ENCODE measurements at places on chromosomes 13 and 19. TPM values are rescaled to one million over a fixed set of nuclear protein-coding genes. Genes with fewer than 3 reads are reported as not detected.

- no peak for DNase-seq
- no peaks in the 10 kb centered on the region for H3K4me1 ChIP-seq
- no peaks in the 10 kb centered on the region for H3K36me3 ChIP-seq
- no peaks in the 10 kb centered on the region for H3K27me3 ChIP-seq
- no peak overlapping the region for H3K4me3 ChIP-seq
Observed at GRCh38 chr19:39046037-39046821, 13.9 kb upstream of the FBXO27 start.

DNA sequence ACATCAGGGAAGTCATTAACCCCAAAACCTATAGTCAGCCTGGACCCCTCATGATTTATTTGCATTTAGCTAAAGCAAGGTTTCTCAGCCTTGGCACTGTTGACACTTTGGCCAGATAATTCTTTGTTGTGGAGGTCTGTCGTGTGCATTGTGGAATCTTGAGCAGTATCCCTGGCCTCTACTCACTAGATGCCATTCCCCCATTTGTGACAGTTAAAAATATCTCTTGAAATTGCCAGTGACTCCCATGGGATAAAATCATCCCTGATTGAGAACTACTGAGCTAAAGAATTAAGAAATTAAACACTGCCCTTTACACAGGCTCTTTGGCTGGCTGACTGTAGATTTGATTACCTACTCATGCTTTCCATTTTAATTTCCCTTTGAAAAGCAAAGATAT lies 102.7 kb downstream of the LMO7 start:
- H3K36me3 ChIP-seq = no peaks in the 10 kb centered on the region
- no peak overlapping the region for H3K27ac ChIP-seq
- H3K27me3 ChIP-seq = no peaks in the 10 kb centered on the region
- DNase-seq = no peak
- no peaks in the 10 kb centered on the region for H3K4me1 ChIP-seq

DNA sequence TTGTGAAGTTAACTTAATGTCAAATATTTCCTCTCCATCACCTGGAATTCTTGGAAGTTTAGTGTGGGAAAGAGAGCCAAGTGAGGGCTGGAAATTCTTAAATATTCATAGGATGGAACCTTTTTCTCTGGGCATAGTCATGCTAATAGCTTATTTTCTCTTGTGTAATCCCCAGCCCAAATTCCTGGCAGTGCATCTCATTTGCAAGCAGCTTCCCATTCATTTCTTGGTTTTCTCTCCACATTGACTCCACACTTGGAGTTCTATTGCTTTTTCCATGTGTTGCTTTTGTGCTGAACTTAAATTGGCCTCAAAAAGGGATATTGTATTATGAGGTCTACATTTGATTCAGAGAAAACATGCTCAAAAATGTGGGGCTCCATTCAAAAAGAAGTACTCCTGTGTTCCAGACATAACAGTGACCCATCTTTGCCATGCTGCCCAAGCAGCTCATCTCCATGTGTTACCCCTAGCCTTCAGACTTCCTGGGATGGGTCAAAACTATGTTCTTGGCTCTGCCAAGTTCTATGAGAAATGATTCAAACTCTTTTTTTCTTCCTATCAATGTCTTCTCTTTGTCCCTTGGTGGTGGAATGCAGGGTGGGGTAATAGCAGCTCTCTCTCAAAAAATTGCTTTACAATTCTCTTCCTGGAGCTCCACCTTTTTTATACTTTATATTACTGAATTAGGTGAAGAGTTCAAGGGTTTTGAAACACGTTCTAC lies 2471.5 kb downstream of the PCDH9 start:
- no peaks in the 10 kb centered on the region for H3K36me3 ChIP-seq
- no peaks in the 10 kb centered on the region for H3K4me1 ChIP-seq
- DNase-seq = no peak
- H3K4me3 ChIP-seq = no peak overlapping the region
- H3K27ac ChIP-seq = no peak overlapping the region
- H3K27me3 ChIP-seq = no peaks in the 10 kb centered on the region

DACH1 gene
- 0.71 TPM for total RNA-seq

DNA sequence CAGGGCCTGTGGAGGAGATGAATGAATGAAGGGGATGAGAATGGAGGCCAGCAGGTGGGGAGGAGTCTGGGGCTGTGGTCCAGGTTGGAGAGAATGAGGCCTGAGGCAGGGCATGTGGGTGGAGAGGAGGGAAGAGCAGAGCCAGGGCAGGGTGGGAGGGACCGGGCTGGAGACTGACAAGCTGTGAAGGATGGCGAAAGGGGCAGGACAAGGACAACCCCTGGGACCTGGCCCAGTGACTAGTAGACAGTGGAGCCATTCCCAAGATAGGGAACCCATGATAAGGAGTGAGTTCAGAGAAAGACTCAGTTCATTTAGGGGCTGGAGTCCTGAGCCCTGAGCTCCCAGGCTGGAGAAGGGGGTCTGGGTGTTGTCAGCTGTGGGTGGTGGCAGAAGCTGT lies 3.0 kb downstream of the PTH2 start:
- no peak for DNase-seq
- no peaks in the 10 kb centered on the region for H3K36me3 ChIP-seq
- no peak overlapping the region for H3K4me3 ChIP-seq
- no peak overlapping the region for H3K27ac ChIP-seq

OR10H5 gene
- total RNA-seq = not detected

GTF2F2 gene
- total RNA-seq = 11.7 TPM

DNA sequence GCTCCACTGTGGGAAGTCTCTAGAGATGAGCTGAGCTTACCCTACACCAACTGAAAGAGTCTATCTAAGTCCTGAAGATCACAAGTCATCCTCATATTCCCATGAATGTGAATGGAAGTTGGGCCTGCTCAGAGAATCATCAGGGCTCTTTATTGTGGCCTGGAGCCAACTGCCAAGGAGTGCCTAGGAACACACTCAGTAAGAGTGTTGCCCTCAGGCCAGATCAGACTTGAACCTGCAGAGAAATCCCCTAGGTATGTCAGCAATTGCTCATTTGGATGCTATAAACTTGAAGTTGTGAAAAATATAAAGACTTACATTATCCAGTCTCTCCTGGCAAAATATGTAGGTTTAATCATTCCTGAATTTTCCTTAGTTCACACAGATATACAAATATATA lies 1070.2 kb downstream of the EFNB2 start:
- DNase-seq = no peak
- H3K4me1 ChIP-seq = no peaks in the 10 kb centered on the region
- H3K4me3 ChIP-seq = no peak overlapping the region
- H3K27me3 ChIP-seq = no peaks in the 10 kb centered on the region
- no peak overlapping the region for H3K27ac ChIP-seq

- H3K36me3 ChIP-seq = no peaks in the 10 kb centered on the region
- no peaks in the 10 kb centered on the region for H3K4me1 ChIP-seq
- H3K27ac ChIP-seq = no peak overlapping the region
- DNase-seq = no peak
Observed at GRCh38 chr13:106161146-106161545, 374.3 kb downstream of the EFNB2 start.

- no peaks in the 10 kb centered on the region for H3K36me3 ChIP-seq
- H3K4me3 ChIP-seq = peak within 1 kb of the TSS; percentile 56
- peaks cover 24% of the 10 kb centered on the region for H3K4me1 ChIP-seq
- DNase-seq = peak; percentile 17
Observed at GRCh38 chr19:39032063-39032918, at the start of gene FBXO27. Gene FBXO27, minus strand, starts transcription at chr19:39032549. Its CDS starts 322 bp downstream, at chr19:39032227.

DNA sequence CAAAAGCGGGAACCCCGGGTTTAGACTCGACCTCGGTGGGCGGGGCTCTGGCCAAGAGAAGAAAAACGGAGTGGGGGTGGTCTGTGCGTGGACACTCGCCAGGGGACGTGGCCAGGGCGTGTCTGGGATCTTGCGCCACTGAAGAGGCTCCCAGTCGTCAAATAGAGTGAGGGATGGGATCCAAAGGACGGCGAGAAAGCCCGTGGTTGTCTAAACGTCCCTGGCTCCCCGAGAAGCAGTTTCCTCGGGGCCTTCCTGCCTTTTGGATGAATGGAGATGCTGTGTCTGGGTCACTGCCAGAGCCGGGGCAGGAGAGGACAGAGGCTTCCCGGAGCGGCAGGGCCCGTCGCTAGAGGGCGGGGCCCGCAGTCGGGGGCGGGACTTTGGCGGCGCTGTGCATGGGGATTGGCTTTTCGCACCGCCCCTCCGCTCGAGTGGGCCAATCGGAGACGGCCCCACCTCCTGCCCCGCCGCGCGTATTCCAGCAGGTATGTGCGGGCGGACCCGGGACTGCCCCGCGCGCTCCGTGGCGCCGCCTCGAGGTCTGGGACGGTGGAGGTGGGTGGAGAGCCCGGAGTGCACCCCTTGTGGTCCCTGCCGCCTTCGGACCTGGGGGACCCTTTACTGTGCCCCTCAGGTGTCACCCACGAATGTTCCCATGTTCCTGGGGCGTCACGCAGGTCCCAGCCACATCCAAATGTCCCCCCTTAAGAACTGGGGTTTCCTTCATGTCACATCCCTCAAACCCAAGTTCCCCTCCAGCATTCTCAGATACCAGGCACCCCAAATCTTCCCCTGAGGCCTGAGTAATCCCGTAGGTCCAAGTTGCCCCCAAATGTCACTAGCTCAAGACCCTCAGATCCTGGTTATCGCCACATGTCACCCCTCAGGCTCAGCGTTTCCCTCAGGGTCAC lies 38.3 kb downstream of the ZSWIM4 start:
- peak; percentile 91 for DNase-seq
- H3K4me1 ChIP-seq = peaks cover 57% of the 10 kb centered on the region

- H3K27ac ChIP-seq = no peak overlapping the region
- DNase-seq = no peak
- no peaks in the 10 kb centered on the region for H3K36me3 ChIP-seq
Observed at GRCh38 chr13:65857942-65858565, 1372.1 kb downstream of the PCDH9 start.

COMP gene
- total RNA-seq = not detected

DNA sequence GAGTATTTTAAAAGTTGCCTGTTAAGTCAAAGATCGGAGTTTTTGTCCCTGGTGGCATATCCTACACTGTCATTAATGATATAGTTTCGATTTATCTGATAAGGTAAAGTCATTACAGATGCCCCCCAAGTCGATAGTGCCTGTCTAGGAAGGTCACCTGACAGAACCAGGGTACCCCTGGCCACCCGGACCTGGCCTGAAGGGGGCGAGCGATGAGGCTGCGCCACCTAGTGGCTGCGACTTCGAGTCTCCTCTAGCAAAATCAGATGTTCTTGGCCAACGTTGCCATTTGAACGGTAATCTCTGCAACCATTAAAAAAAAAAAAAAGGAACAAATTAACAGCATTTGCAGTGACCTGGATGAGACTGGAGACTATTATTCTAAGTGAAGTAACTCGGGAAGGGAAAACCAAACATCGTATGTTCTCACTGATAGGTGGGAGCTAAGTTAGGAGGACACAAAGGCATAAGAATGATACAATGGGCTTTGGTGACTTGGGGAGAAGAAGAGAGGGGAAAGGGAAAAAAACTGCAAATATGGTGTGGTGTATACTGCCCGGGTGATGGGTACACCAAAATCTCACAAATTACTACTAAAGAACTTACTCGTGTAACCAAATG lies 565.1 kb downstream of the LIG4 start:
- H3K36me3 ChIP-seq = no peaks in the 10 kb centered on the region
- H3K4me3 ChIP-seq = no peak overlapping the region
- H3K27ac ChIP-seq = no peak overlapping the region
- no peaks in the 10 kb centered on the region for H3K4me1 ChIP-seq
- no peak for DNase-seq

GRCh38 chr19:49427855-49428546 lies 2.8 kb downstream of the GFY start:
- peak overlapping the region; percentile 14 for H3K4me3 ChIP-seq
- H3K36me3 ChIP-seq = no peaks in the 10 kb centered on the region
- no peak for DNase-seq
- H3K4me1 ChIP-seq = peaks cover 66% of the 10 kb centered on the region

CACNG7 gene
- total RNA-seq = not detected

- DNase-seq = no peak
- no peaks in the 10 kb centered on the region for H3K27me3 ChIP-seq
- peaks cover 82% of the 10 kb centered on the region for H3K36me3 ChIP-seq
- H3K4me3 ChIP-seq = no peak overlapping the region
- H3K27ac ChIP-seq = no peak overlapping the region
Observed at GRCh38 chr19:32363175-32363574, 17.8 kb downstream of the ZNF507 start.

DNA sequence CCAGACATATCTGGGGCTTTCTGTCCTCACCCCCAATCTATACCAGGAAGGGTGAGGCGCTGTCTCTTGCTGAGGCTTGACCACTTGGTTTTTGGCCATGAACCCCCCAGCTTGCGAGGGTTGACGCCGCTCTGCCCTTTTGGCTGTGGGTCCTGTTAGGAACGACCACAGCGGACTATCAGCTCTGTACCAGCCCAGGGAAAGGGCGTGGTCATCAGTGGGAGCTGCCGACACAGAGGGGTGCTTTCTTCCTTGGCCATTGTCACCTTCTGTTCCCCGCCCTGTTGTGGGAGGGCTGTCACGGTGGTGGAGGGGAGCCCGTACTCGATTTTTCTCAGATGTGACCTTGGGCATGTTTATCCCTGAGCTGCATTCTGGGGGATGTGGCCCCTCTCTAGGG lies 5.7 kb downstream of the DCAF15 start:
- no peak overlapping the region for H3K4me3 ChIP-seq
- no peaks in the 10 kb centered on the region for H3K27me3 ChIP-seq
- H3K4me1 ChIP-seq = peaks cover 24% of the 10 kb centered on the region
- DNase-seq = no peak
- no peak overlapping the region for H3K27ac ChIP-seq

GRCh38 chr19:55066107-55066709 lies 3.3 kb upstream of the RDH13 start:
- no peak for DNase-seq
- H3K27me3 ChIP-seq = peaks cover 29% of the 10 kb centered on the region
- H3K36me3 ChIP-seq = no peaks in the 10 kb centered on the region
- H3K4me3 ChIP-seq = no peak overlapping the region
- no peak overlapping the region for H3K27ac ChIP-seq

DNA sequence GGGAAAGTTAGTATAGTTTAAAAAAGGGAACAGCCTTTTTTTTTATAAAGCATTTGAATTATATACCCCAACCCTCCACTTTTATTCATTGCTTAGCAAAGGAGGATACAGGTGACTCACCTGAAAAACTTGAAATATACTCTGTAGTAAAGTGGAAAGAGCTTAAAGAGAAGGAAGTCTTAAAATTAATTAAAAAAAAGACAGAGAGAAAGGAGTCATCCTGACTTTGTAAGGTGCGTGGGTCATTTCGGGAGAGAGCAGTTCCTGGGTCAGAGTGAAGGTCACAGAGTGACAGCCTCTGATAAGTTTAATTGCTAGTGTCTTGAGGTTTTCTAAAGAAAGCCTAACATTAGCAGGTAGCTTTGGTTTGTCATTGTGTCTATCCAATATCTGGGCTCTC lies 310.3 kb downstream of the KLF5 start:
- H3K36me3 ChIP-seq = no peaks in the 10 kb centered on the region
- no peaks in the 10 kb centered on the region for H3K27me3 ChIP-seq
- DNase-seq = no peak
- no peaks in the 10 kb centered on the region for H3K4me1 ChIP-seq
- H3K27ac ChIP-seq = no peak overlapping the region
- no peak overlapping the region for H3K4me3 ChIP-seq

All from CD4-positive, alpha-beta T cell (primary cell).